Stimulated activated CD8-positive, alpha-beta memory T cell treated with anti-CD3 and anti-CD28 coated beads, Interleukin-2, amount 100 ng/mL, for 1 hour (primary cell): ENCODE measurements at places on chromosomes 16 and 17.

GRCh38 chr17:14739656-14740431 lies 439.0 kb downstream of the HS3ST3B1 start:
- no peak for DNase-seq

GRCh38 chr17:40349895-40350688 lies 14.4 kb downstream of the GJD3 start:
- no peak for DNase-seq

GRCh38 chr16:73385696-73386095 lies 337.8 kb upstream of the ZFHX3 start:
- DNase-seq: no peak

- no peak for DNase-seq
Observed at GRCh38 chr17:37019741-37020129, 71.0 kb downstream of the AATF start.

GRCh38 chr17:50508573-50509460 lies 578 bp downstream of the MYCBPAP start:
- no peak for DNase-seq

DNA sequence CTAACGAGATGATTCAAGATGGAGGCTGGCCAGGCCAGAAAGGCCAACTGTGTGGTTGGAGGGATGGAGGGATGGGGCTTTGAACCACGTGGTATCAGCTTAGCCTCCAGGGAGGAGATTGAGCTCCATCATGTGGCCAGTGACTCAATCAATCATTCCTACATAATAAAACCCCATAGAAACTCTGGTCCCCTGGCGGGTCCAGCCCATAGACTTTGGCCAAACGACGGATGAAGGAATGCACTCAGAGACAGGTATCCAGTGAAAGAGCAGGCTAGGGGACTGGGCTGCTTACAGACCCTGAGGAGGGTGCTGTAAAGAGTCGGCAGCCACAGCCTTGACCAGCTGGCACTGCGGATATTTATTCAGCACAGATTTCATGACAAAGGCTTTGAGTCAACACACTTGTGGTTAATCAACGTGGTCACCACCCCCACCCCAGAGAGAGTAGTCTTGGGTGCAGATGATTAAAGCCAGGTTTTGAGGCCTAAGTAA lies 308.7 kb upstream of the TNRC6C start:
- no peak for DNase-seq

- DNase-seq: peak; percentile 62
Observed at GRCh38 chr17:42312285-42313130, 24.2 kb downstream of the STAT5A start.

GRCh38 chr17:75508931-75509361 lies 6.4 kb downstream of the CASKIN2 start:
- DNase-seq: no peak

DNA sequence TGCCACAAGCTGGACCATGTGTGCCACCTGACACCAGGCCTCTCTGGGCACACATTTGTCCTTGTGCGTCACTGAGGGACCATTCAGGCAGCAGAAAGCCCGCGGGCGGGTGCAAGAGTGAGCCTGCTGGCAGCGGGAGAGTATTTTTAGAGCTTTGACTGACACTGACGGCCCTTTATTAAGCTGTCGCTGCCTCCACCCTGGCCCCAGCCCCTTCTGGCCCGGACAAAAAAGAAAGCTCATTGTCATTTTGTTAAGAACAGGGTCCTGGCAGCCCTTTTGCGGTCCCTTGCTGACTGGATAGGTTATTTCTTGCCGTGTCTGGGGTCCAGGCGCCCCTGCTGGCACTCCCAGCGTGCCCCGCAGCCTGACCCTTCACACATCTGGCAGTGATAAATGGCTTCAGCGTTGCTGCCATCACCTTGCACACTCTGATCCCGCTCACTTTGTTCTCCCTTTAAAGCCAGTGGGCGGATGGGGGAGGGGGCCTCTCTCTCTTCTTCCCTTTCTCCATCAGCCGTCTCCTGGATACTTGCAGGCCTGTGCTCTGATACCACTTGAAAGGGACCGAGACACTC lies 78.4 kb upstream of the NKD1 start:
- DNase-seq: no peak

DNA sequence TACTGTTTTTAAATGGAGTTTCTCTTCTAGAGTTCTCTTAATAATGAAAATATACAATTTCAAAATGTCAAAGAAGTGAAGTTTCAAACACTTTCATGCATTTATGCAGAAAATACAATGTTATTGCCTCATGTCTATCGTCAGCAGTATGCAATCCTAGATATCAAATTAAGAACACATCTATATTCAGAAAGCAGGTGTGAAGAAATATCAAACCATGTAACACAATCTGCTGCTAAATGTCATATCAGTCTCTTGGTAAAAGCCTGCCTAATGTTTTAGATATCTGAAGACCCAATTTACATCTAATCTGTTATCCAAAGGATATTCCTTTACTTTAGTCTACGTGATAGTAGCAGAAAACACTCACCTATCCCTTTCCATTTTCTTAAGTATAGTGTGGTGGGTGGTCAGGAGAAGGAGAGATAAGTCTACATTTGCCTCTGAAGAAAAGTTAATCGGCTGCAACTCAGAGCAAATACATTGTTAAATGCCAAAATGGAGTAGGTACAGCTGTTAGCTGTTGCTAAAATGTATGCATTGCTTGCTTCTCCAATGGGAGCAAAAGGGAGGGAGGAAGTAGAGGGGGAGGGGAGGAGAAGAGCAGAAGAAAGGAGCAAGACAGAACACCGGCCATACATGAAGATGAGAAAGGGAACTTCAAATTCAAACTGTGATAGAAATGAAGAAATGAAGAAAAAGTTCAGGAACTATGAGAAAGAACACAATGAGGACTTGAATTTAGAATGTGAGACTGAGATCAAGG lies 64.9 kb downstream of the ITFG1 start:
- DNase-seq: no peak

GRCh38 chr16:87322360-87322759 lies 5.2 kb upstream of the C16orf95 start:
- DNase-seq: no peak

DNA sequence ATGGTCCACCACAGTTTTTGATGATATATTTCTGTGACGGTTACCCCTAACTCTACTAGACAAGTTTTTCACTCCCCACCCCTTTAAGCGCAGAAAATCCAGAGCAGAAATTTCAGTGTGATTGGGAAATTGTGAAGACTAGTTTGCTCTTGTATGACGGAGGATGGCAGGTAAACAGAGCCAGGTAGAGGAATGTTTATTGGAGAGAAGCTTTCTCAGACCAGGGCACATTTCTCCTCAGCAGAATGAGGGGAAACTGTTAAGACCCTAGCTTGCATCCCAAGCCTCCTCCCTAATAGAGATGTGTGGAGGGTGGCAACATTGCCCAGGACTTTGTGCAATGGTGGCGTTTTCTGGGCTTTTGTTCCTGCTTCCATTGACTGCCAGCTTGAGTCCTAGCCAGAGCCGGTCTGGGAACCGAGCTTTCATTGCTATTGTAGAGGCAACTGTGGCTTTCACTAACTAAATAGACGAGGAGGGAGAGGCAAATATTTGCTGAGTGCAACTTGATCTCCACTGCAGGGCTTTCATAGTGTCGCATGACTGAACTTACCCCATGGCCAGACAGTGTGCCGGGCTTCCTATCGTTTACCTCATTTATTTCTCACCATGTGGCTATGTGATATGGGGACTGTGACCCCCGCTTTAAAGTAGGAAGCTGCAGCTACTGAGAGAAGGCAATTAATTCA lies 159.6 kb upstream of the MPHOSPH6 start:
- no peak for DNase-seq

DNA sequence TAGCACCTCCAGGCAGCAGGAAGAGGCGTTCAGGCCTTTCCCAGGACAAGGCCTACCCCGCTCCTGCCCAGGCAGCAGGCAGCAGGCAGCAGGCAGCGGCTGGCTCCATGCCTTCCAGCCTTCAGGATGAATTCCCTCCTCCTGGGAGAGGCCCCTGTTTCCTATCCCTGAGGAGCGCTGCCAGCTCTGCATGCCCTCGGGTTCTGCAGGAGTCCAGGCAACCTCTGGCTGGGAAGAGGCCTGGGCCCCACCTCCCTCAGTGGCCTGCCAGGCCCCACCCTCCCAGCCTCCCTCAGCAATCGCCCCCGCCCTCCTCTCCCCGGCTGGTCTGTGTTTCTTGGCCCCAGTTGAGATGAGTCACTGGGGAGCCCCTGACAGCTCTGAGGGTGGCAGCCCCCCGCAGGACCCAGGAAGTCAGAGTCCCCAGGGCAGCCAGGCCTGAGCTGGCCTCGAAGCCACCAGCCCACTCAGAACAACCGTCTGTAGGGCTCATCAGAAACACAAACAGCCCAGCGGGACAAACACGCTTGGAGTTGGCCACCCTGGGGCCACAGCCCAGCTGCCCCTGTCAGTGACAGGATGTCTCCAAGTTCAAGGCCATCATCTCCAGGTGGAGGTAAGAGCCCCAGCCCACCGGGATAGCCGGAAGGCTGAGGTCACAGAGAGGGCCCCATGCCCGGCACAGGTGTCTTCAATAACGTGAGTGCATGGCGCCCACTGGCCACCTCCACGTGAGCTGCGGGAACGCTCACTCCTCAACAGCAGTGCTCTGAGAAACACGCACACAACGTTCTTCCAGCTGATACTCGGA lies 39.5 kb upstream of the CIBAR2 start:
- no peak for DNase-seq

DNA sequence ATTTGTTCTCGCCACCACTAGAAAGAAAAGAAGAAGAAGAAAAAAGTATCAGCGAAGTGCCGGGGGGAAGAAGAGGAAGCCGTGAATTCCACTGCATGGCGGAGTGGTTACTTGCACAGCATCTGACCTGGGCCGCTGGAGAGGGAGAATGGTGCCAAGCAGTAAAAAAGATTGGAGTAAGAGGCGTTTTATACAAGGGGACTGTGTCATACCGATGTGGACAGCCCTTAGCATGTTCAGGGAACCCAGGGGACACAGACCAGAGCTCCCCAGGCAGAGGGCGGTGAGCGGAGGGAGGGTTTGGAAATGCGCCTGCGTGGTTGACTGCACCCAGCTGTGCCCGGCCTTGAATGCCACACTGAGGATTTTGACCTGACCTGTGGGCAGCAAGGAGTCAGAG lies 52.8 kb downstream of the PLXDC1 start:
- DNase-seq: no peak

GRCh38 chr17:2232244-2232638 lies 71.3 kb downstream of the SMG6 start:
- no peak for DNase-seq

- no peak for DNase-seq
Observed at GRCh38 chr16:66741169-66741900, 10.1 kb downstream of the DYNC1LI2 start.

DNA sequence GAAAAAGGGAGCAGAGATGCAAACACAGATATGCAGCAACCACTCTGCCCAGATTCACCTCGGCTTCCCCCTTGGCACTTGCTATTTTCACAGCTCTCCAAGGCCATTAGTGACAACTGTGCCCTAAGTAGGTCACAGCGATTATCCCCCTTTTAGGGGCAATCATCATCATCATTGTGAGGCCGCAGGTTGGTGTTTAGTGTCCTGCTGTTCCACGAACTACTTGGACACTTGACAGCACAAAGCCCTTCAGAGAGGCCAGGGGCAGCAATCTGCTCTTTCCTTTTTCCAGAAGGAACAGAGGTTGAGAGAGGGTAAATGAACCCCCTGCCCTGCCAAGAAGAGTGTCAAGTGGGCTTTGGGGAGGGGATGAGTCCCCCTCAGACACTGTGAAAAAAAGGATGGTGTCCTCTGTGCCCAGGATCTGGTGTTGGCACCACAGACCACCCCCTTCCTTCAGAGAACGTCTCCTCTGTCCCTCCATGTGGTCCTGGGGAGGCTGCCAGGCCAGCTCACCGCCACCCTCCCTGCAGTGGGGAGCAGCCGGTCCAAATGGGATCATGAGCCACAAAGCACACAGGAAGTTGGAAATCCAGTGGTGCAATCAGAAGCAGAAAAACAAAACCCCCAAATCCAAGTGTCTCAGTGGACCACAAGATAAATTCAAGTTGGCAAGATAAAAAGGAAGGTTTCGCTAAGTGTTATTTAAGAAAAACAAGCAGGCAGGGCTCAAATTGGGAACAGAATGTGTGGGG lies 78.4 kb upstream of the MED9 start:
- no peak for DNase-seq

- no peak for DNase-seq
Observed at GRCh38 chr17:69714669-69715068, 300.2 kb downstream of the MAP2K6 start.

DNA sequence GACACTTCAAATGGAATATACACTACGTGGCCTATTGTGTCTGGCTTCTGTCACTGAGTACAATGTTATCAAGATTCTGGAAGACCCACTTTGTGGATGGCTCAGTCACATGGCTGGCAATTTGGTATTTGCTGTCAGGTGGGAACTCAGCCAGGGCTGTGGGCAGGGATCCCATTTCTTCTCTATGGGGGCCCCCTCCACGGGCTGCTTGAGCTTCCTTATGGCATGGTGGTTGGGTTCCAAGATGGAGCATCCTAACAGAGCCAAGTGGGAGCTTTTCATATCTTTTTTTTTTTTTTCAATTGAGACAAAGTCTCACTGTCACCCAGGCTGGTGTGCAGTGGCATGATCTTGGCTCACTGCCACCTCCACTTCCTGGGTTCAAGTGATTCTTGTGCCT lies 18.0 kb upstream of the CEP20 start:
- DNase-seq: no peak

- no peak for DNase-seq
Observed at GRCh38 chr17:9645851-9646545, 681 bp downstream of the USP43 start.

DNA sequence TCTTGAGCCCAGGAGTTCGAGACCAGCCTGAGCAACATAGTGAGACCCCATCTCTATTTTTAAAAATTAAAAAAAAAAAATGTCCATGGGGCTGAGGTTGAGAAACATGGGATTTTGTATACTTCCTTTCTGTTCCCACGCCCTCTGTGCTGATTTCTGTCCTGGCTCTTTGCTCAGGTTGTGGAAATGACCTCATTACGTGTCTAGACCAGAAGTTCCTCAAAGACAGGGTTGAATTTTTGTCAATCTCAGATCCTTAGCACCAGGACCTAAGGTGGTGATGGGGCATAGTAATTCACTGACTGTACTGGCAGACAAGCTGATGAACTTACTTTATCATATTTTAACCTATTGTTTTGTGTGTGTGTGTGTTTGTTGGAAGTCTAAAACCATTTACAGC lies 11.2 kb upstream of the HNF1B start:
- DNase-seq: no peak

DNA sequence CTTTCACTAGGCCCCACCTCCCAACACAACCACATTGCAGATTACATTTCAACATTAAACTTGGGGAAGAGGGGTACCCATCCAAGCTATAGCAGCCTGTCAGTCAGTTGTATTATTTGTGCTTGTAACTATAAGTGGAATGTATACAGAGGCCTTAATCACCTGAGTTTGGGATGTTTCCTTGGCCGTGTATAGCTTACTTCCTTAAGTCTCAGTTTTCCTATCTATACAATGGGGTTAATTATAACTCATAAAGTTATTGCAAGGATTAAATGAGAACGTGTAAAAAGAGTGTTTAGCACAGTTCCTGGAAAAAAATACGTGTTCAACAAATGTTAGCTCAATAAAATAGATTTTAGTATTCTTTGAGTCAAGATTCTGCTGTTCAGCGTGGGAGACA lies 165.5 kb upstream of the FAM20A start:
- DNase-seq: no peak
